ENCODE measurements at places on chromosomes 2 and 18. TPM values are rescaled to one million over a fixed set of nuclear protein-coding genes. Genes with fewer than 3 reads are reported as not detected.

DNA sequence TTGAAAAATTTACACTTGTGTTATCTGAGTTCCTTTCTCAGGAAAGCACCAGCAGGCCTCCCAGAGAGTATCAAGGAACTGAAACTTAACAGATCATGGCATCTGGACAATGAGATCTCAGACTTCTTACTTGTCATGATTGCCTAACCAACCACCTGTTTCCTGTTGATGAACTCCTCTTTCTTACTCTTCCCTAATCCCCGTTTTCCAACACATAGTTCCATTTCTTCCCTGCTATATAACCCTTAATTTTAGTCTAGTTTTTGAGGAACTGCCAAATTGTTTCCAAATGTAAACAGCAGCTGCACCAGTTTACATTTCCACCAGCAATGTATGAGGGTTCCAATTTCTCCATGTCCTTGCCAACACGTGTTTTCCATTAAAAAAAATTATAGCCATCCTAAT is 6.1 kb upstream of the FAM171B start:
- DNase-seq = no peak

Gene NCOA1
- 32.9 TPM for total RNA-seq

Gene LRRC30
- total RNA-seq = not detected

GRCh38 chr2:136444323-136444722 is 321.0 kb upstream of the THSD7B start:
- DNase-seq = no peak

DNA sequence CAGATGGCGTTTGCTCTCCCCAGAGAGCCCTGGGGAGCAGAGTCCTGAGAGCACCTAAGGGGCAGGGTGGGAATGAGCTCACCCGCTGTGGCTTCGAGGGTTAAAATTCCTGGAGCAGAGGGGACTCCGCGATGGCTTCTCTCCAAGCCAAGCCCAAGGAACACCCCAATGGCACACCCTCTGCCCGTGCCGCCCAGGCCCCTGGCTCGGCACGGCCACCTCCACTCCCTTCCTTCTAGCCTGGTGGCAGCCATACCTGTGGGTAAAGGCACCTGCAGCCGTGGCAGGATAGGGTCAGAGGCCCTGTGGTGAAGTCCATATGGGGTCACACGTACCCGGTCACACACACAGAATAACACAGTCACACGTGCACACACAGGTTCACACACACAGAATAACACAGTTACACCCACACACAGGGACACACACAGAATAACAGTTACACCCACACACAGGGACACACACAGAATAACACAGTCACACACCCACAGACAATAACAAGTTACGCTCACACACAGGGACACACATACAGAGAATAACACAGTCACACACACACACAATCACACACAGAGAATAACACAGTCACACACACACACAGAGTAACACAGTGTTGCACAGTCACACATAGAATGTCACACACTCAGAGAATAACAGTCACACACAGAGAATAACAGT is 50.5 kb downstream of the RAMP1 start:
- DNase-seq = no peak

DNA sequence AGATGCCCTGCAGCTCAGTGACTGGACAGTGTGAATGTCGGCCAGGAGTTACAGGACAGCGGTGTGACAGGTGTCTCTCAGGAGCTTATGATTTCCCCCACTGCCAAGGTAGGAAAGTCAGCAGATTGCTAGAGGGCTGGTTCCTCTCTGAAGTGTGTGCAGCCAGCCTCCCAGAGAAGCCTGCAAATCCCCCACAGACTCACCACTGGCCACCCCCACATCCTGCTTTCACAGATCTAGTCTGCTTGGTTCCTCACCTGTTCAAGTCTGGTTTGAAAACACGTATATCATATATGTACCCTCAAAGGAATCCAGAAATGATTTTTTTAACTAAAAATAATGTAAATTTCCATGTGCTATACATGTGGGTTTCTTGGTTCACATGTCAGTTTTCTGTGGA is 121.1 kb downstream of the LAMA3 start:
- no peak for DNase-seq

DNA sequence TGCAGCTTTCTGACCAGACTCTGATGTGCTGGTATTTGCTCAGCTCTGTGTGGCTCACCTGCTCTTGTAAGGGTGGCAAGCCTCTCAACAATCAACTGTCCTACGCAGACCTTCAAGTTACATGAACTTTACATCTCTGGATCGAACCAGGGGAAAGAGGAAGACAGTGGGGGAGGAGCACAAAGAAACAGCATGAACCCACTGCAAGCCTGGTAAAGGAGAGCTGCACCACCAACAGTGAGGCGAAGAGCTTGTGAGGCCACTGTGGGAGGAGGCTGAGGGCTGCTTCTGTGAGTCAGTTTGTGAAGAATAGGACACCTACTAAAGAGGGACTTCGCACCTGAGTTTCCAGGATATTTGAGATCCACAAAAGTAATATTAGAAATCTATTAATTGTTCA is 18.8 kb upstream of the FAM110C start:
- DNase-seq = no peak

DNA sequence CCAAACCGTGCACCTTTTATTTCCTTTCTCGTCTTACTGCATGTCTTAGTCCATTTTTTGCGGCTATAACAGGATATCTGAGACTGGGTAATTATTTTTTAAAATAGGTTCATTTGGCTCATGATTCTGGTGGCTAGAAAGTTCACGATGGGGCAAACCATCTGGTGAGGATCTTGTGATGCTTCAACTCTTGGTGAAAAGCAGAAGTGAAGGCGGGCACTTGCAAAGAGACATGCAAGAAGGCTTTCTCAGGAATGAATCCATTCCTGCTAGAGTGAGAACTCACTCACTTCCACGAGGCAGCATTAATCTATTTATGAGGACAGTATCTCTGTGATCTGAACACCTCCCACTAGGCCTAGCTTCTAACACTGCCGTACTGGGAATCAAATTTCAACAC is 327.1 kb upstream of the RBMS1 start:
- no peak for DNase-seq

DNA sequence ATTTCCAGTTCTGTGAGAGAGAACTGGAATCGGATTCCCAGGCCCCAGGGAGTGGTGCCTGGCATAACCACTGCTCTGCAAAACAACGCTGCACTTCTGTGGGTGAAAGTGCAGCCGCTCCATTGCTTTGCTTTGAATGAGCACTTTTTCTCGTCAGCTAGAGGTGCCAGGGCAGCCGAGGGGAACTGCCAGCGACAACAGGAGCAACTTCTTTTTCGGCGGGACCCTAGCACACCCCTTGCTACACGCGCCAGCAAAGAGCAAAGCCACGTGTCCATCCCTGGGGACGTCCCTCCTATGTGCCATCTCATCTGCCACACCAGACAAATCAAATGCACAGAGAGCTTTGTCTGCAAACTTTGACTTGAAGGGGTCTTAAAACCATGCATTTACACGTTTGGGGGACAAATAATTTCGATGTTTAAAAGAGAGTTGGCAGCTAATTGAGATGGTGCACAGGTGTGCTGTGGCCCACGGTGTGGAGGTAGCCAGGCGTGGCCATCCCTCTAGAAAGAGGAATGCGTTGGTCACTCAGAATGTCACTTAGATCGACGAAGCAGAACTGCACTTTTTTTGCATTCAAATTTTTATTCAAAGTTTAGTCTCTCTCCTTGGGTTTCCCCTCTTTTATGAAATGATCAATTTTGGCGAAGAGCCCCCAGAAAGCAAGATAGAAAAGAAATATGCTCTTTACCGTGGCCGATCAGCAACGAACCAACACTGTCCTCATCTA is 151.8 kb downstream of the MBP start:
- DNase-seq = no peak

- no peak for DNase-seq
These were observed 383.3 kb downstream of the MTX2 start for GRCh38 chr2:176652300-176653182.

DNA sequence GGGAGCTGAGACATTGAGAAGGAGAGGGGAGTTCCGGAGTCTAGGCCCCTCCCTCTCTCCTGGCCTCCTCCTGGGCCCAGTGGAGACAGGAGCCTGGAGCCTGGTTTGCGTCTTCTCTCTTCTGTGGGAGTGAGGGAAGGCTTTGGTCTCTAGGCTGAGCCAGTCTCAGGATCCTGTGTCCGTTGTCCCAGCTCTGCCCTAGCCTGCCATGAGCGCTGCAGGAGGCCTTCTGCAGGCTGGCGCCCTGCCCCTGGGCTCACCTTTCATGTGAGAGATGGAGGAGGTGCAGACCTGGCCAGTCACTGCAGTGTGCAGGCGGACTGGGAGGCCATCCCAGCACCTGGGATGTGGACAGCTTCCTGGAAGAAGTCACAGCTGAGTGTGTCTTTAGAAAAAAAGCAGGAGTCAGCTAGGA is 8.7 kb downstream of the IMPA2 start:
- DNase-seq = no peak

GRCh38 chr2:2573658-2574293 is 242.7 kb upstream of the MYT1L start:
- DNase-seq = no peak

GRCh38 chr2:158120102-158120501 is 18.4 kb downstream of the UPP2 start:
- no peak for DNase-seq

Gene ANXA4
- 125 TPM for total RNA-seq

- DNase-seq = no peak
These were observed 906.1 kb downstream of the SLC4A3 start for GRCh38 chr2:220533485-220533884.

DNA sequence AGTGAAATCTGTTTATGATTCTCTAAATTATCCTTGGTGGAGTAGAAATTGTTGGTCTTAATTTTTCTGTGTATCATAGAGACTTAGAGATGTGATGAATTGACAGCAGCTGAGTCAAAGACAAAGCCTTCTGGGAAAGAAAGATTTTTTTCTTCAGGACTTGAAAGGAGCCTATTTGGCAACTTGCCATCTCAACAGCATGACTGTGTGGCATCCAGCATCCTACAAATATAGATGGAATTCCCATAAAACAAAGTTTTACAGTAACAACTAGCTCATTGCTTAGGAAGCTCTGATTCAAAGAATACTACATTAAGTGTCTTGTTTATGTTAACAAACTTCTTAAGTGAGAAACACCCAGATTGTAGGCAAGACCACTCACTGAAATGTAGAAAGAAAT is 79.2 kb upstream of the SETBP1 start:
- no peak for DNase-seq

Gene DCDC2C
- total RNA-seq = not detected

Gene CPLX4
- total RNA-seq = not detected

Gene RAMP1
- total RNA-seq = 158 TPM

DNA sequence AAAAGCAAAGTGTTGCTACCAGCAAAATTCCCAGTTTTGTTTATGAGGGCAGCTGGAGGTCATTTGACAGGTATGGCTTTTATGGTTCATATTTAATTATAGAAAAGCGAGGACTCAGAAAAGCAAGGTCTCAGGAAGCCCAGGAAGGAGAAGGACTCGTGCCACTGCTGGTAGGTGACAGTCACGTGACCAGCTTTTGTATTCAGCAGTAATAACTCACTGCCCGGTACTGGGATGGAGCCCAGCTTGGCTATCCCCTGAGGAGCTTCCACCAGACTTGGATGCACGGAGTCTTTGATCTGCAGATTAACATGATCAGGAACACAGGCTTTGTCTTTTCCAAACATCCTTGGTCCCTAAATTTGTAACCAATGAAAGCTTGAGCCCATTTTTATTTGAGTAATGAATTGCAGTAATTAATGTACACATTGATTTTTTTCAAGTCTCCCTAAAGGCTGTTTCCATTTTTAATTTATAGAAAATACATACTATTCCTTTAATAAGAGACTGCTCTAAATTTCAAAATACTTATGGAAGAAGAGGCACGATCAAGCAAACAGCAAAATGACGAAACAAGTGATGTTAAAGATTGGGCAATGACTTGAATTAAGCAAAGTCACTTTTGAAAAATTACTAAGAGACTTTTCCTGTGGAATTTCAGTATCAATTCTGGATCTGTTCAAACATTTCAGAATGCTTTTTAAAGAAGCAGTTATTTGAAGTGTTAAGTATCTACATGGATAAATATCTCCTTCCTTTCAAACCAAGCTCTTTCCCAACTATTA is 251.7 kb upstream of the HNRNPA3 start:
- DNase-seq = no peak

DNA sequence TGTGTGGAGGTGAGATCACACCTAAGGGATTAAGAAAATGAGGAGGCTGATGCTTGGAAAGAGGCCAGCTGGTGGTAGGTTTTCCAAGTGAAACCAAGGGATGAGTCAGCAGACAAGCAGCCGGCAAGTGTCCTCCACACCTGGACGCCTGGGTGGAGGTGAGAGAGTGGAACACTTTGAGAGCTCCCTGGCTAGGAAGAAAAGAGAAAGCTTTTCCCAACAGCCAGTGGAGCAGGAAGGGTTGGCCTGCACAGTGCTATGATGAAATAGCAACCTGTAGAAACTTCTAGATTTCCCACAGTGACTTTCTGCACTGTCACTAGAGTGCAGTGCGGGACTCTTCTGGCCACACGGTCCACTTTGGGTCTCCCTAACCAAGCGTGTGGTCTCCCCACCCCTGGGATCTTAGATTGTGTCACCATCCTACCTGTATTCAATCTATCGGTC is 19.6 kb upstream of the IL37 start:
- DNase-seq = no peak

DNA sequence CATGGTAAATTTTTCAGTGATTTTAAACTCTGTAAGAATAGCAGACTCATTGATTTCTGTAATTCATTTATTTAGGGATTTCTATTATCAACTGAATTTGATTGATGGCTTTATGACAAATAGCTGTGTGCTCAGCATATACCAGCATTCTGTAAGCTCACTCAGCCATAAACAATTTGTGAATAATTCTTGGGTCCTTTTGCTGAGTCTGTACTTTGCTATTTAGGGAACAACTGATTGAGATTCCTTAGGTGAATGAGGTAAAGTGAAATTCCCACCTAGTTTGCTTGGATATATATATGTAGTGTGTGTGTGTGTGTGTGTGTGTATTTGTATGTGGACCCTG is 76.7 kb upstream of the CAVIN2 start:
- no peak for DNase-seq

DNA sequence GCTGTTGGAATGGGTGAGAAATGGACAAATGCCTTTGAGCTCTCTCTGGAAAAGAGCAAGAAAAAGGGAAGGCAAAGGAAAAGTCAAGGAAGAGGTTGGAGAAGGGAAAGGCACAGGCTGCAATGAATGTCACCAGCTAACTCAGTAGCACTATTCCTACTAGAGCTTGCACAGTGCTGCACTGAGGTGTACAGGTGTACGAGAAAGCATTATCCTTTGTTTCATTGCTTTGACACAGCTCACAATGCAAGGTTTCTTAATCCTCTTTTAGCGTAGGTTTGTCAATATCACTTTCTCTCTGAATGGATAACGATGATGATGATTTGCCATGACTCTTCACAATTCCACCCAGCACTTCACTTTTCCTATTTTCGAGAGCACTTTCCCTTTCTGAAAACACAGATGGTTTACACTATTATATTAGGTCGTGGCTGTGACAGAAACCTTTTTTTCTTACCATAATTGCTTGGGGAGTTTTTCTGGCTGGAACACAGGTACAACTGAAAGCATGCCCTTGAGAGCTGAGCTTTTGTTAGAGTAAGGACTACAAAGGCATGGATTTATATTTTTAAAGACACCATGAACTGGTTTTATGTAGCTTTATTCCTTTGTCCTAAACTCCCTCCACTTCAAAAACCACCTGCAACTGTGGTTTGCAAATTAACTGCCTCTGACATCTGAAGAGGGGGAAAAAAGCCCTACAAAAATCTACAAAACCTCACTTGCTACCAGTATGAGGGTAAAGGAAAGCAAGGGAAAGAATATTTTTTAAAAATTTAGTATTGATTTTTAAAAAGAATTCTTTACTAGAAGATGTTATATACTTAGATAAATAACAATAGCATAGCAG is 265.5 kb downstream of the TGIF1 start:
- no peak for DNase-seq

Gene WDR12
- 46.0 TPM for total RNA-seq

GRCh38 chr18:31329787-31330438 is 12.0 kb downstream of the DSG1 start:
- no peak for DNase-seq

Gene SOWAHC
- total RNA-seq = 64.0 TPM

All from transverse colon (tissue), 4 donors.